Epithelial cell of alveolus of lung (primary cell): ENCODE measurements at places on chromosomes 2 and 18. TPM values are rescaled to one million over a fixed set of nuclear protein-coding genes. Genes with fewer than 3 reads are reported as not detected.

ZEB2 gene
- total RNA-seq: 29.0 and 112 TPM in 2 replicates

TUBB8B gene
- not detected in 2 replicates for total RNA-seq

RAB12 gene
- 35.2 and 36.6 TPM in 2 replicates for total RNA-seq

CYS1 gene
- 0.39 TPM in 1 of 2 replicates, not detected in the other for total RNA-seq
